ENCODE measurements at places on chromosomes 16 and 17. TPM values are rescaled to one million over a fixed set of nuclear protein-coding genes. Genes with fewer than 3 reads are reported as not detected.

Gene HOXB8
- 13.3 TPM for polyA plus RNA-seq

Gene CALB2
- polyA plus RNA-seq = 28.1 TPM

DNA sequence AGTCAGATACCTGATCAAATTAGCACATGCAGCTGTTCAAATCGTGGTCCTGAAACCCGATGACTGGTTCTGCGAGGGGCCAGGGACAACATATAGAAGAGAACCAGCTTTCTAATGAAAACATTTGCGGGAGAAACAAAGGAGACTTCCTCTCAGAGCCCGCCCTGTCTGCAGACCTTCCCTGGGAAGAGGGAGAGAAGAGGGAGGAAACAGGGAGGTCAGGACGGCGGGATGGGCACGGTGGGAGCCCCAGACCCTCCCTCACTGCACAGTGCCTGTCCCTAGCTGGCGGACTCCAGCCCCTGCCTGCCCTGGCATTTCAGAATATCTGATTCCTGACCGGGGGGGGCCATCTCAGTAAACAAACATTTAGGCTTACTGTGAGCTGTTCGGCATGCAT, 317.3 kb downstream of the FOXL1 start:
- DNase-seq = no peak

DNA sequence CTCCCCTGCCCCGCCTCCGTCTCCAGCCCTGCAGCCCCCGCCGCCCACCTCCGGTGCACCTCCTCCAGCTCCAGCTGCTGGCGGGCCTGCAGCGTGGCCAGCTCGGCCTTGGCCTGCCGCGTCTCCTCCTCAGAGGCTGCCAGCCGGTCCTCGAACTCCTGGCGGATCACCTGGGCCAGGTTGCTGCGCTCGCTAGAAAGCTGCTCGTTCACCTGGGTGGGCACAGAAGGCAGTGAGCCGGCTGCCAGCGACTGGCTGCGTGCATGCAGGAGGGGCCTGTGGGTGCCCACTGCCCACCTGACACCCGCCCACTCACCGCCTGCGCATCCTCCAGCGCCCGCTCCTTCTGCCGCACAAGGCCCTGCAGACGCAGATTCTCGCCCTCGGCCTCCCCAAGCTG, 24.6 kb upstream of the AATK start:
- DNase-seq = no peak

DNA sequence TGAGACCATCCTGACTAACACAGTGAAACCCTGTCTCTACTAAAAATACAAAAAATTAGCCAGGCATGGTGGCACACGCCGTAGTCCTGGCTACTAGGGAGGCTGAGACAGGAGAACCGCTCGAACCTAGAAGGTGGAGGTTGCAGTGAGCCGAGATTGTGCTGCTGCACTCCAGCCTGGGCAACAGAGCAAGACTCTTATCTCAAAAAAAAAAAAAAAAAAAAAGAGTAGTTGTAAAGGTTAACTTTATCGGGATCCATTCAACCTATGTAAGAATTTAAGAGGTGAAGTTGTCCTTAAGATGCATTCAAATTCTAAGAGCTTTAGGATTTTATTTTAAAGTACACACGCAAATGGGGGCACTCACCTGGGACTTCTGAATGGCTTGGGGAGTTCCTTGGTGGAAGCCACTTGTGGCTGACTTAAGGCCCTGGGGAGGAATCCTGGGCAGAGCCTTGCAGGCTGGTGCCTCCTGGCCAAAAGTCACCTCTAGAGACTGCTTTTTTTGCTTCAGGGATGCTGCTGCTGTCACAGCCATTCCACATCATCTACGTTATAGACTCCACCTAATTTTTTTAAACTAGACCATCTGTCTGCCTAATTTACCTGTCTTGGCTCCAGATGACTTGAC, 3.3 kb downstream of the CTCF start:
- DNase-seq = no peak

GRCh38 chr16:58402796-58403195, 10.5 kb downstream of the GINS3 start:
- DNase-seq = no peak

- DNase-seq = no peak
Observed at GRCh38 chr16:59701963-59702930, 968.1 kb upstream of the GOT2 start.

Measured in adrenal gland (tissue), 19 donors.